ENCODE measurements at places on chromosomes 6 and 20.

DNA sequence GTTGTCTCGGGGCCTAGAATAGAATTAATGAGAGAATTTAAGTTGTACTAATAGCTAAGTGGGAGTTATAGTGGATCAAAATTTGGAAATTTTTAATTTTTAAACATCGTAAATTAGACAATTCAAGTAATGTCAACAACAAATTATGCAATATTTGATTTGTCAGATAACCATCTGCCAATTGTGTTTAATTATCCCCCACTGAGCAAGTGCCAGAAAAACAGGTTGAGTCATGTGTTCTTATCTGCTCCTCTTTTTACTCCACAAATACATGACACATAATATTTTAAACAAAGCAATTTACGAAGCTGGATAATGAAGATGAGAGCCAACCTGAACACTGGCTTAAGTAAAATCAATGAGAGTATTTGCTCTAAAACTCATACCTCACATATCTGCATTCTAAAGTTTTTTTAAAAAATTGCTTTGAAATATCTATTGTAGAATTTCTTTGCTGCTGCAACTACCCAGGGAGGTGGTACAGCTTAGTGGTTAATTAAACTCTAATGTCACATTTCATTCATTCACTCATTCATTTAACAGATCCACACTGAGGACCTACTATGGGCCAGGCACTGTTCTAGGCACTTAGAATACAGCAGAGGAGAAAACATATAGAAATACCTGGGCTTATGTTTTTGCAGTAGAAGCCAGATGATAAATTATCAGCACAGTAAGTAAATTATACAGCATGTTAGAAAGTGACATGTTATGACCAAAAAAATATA lies 57.1 kb upstream of the MAP7 start:
- peak overlapping the region; percentile 86 for H3K27ac ChIP-seq
- H3K4me1 ChIP-seq: peaks cover 13% of the 10 kb centered on the region
- peaks cover 4% of the 10 kb centered on the region for H3K36me3 ChIP-seq
- no peaks in the 10 kb centered on the region for H3K27me3 ChIP-seq
- DNase-seq: no peak

- peaks cover 2% of the 10 kb centered on the region for H3K36me3 ChIP-seq
- no peak for DNase-seq
- peak overlapping the region; percentile 36 for H3K4me3 ChIP-seq
- no peaks in the 10 kb centered on the region for H3K27me3 ChIP-seq
These were observed 108.7 kb downstream of the NCOA3 start for GRCh38 chr20:47610247-47610944.

- H3K4me3 ChIP-seq: no peak overlapping the region
- H3K4me1 ChIP-seq: peaks cover 34% of the 10 kb centered on the region
- H3K36me3 ChIP-seq: no peaks in the 10 kb centered on the region
- DNase-seq: no peak
- peak overlapping the region; percentile 93 for H3K27ac ChIP-seq
These were observed 239.2 kb upstream of the TAB2 start for GRCh38 chr6:149078211-149078782.

DNA sequence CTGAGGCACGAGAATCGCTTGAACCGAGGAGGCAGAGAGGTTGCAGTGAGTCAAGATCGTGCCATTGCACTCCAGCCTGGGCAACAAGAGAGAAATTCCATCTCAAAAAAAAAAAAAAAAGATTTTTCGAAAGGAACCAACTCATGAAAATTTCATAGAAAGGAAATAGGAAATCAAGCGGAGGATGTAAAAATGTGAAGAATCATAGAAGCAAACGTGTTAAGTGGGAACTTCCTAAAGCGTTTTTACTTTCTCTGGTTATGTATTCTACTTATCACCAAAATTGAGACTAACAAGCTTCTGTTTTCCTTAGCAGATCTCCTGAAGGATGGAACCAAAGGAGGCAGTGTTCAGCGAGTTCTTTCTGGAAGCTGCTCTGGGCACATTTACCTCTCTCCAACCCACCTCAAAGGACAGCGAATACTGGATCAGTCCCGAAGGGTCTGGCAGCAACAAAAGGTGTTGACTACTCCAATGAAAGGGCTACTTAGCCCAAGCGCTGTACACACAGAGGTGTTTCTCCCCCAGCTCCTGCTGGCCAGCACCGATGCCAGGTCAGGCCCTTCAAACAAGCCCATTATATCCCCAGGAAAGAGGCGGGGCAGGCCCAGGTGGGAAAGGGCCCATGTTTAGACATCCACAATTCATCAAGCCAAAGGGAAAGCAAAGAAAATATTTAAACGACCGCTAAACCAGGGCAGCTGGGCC lies 327.5 kb upstream of the JARID2 start:
- H3K4me3 ChIP-seq: no peak overlapping the region
- H3K27ac ChIP-seq: no peak overlapping the region
- DNase-seq: no peak
- H3K4me1 ChIP-seq: no peaks in the 10 kb centered on the region
- no peaks in the 10 kb centered on the region for H3K27me3 ChIP-seq
- no peaks in the 10 kb centered on the region for H3K36me3 ChIP-seq

DNA sequence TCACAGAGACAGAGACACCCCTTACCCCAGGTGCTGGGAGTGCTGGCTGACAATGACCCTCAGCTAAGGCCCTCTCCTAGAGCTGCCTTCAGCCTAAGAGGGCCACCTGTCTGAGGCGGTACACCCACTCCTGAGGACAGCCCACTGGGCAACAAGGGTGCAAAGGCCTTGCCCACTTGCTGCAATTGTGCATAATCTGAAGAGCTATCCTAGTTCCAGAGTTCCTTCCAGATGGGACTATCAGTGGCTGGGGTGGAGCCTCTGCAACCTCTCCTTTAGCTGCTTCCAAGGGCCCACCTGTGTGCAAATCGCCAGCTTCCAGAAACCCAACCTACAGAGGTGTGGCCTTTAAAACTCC lies 87.5 kb downstream of the PREX1 start:
- no peaks in the 10 kb centered on the region for H3K27me3 ChIP-seq
- H3K27ac ChIP-seq: peak overlapping the region; percentile 97
- no peak for DNase-seq
- peaks cover 51% of the 10 kb centered on the region for H3K4me1 ChIP-seq

- H3K4me1 ChIP-seq: peaks cover 26% of the 10 kb centered on the region
- peaks cover 2% of the 10 kb centered on the region for H3K36me3 ChIP-seq
- no peak overlapping the region for H3K27ac ChIP-seq
- peaks cover 40% of the 10 kb centered on the region for H3K27me3 ChIP-seq
- no peak for DNase-seq
- H3K4me3 ChIP-seq: peak overlapping the region; percentile 96
These were observed 1.9 kb downstream of the ID1 start for GRCh38 chr20:31606804-31607639.

DNA sequence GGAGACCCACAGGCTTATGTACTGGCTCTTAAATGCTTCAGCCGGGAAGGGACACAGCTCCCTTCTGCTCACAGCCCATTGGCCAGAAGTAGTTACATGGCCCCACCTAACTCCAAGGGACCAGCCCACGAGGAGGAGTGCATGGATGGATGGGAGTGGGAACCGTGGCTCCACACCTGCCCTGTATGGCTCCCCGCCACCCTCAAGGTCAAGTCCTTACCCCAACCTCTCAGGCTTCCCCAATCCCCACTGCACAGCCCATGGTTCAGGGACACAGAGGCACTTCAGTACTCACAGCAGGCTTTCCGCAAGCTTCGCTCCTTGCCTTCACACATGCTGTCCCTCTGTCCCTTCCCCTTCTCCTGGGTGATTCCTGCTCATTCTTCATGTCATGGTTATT lies 137.9 kb upstream of the KCNG1 start:
- no peak for DNase-seq
- no peak overlapping the region for H3K27ac ChIP-seq
- peaks cover 58% of the 10 kb centered on the region for H3K27me3 ChIP-seq
- no peak overlapping the region for H3K4me3 ChIP-seq
- H3K36me3 ChIP-seq: no peaks in the 10 kb centered on the region

GRCh38 chr20:32891926-32892660 lies 33.4 kb downstream of the EFCAB8 start:
- H3K27ac ChIP-seq: no peak overlapping the region
- peaks cover 2% of the 10 kb centered on the region for H3K4me1 ChIP-seq
- no peaks in the 10 kb centered on the region for H3K36me3 ChIP-seq
- H3K4me3 ChIP-seq: no peak overlapping the region
- H3K27me3 ChIP-seq: no peaks in the 10 kb centered on the region
- no peak for DNase-seq

DNA sequence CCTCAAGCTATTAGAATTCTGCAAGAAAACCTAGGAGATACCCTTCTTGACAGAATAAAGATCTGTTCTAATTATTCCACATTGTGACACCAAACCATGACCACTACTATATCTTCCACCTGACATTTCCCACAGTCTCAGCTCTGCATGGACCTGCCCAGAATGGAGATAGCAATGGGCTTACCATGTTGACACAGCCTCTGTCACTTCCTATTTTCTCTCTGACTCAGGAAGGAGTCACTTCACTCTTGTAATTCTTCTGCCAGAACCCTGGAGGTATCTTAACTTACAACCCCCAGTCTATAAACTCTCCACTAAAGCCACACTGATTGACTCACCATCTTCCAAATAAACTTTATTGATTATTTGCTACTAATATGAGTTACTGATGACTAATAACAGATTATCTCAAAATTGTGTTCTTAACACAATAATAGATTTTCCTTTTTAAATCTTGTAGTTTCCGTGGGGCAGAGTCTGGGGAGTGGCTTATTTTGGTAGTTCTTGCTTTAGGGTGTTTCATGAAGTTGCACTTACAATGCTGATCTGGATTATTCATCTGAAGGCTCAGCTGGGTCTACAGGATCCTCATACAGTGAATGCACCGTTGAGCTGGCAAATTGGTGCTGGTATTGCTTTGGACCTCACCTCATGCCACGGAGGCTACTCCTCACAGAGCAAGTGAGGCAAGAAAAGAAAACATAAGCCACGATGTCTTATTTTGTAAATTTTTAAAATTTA lies 869.9 kb downstream of the KIF16B start:
- no peaks in the 10 kb centered on the region for H3K27me3 ChIP-seq
- H3K27ac ChIP-seq: no peak overlapping the region
- H3K4me1 ChIP-seq: no peaks in the 10 kb centered on the region
- DNase-seq: no peak

DNA sequence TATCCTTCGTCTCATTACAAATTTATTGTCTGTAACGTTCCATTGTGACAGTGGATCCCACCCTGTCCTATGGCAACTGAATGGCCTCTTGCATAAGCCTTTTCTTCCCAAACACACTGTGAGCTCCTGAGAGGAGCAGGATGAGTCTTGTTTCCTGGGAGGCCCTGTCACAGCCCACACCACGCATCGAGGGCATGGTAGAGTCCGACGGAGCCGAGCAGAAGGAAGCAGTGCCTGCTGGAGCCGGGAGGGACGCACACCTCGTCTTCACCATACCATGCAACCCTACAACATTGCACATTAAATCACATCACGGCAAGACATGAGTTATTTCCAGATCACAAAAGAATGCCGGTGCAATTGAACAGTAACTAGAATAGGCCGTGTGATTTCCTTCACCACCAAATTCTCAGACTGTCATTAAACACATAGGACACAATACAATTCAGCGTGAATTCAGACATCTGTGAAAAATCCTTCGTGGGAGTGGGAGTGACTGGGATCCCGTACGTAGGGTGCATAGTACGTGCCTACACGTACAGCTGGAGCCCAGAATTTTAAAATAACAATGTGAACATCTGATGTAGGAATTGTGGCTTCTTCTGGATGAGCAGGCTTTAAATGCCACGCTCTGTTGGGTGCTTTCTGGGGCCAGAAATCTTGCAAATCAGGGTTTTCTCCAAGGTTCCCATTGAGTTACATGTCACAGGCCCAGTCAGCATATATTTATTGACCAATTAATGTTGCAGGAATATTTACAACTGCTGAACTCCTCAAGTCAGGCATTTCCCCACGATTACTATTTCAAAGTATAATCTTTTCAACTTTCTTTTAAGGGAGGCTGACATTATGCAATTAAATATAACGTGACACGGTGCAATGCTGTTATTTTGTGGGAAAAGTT lies 201.8 kb downstream of the TTLL2 start:
- H3K4me3 ChIP-seq: no peak overlapping the region
- DNase-seq: no peak
- peaks cover 76% of the 10 kb centered on the region for H3K27me3 ChIP-seq

DNA sequence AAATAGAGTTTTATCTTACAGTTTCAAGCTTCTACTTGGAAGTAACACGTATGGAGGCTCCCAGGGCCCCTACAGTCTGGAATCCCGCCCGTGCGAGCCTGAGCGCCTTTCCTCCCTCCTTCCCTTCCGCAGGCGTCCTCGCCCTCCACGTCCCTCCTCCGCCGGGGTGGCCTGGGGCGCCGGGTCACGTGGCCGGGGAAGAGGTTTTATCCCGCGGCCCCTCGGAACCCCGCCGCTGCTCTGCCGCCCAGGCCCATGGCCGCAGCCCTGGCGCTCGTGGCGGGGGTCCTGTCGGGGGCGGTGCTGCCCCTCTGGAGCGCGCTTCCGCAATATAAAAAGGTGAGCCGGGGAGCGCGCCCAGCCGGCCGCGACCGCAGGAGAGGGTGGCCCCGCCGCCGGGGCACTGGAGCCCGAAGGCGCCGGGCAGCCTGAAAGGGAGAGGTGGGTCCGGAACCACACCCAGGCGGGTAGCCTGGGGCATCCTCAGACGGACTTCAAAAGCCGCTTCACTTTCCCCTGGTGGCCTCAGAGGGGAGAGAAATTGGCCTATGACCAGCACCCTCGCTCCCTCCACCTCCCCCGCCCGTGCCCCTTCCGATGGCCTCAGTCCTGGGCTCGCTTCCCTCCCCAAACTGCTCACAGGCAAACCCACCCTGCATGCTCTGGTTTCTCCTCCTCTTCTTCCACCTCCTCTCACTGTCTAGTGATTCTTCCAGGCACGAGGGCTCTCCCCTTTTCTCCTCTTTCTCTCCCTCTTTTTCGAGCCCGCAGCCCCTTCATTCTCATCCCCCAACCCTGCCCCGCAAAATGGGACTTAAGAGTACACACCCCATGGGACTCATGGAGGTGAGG lies at the start of gene CLPSL2:
Gene CLPSL2, plus strand, starts transcription at position 235 of the 852 bp plus-strand sequence. Its CDS starts 21 bp downstream, at position 256.
- H3K4me3 ChIP-seq: peak within 1 kb of the TSS; percentile 87
- H3K36me3 ChIP-seq: peaks cover 7% of the 10 kb centered on the region
- DNase-seq: no peak
- peaks cover 39% of the 10 kb centered on the region for H3K27me3 ChIP-seq

DNA sequence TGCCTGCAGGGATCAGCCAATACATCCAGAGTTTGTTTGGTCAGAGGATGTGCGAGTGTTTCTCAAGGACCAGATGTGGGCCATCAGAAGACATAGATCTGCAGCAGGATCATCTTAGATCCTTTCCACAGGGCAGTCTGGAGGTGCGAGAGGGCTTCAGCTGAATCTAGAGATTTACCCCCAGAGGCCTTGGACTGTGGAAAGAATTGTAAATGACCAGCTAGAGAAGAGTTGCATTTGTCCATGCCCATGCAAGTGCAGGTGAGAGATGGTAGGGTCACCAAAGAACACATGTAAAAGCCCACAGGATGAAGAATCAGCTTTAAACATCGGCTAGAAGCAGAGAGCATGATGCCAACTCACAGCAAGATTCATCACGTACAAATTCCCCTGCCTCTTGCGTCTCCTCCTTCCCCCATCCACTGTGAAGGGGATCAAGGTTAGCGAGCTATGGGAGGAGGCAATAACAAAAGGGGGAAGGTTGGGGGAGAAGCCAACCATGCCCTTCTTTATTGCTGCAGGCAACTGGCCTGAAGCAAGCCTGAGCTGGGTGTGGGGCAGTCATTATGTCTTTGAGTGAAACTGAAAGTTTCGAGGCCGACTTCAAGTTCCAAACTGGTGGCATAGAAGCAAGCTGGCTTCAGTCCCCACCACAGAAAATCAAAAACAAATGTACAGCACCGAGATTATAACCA lies 83.5 kb downstream of the SCML4 start:
- H3K27ac ChIP-seq: peak overlapping the region; percentile 98
- H3K27me3 ChIP-seq: no peaks in the 10 kb centered on the region
- H3K4me1 ChIP-seq: peaks cover 63% of the 10 kb centered on the region
- peaks cover 13% of the 10 kb centered on the region for H3K36me3 ChIP-seq
- no peak for DNase-seq

Measured in T-helper 17 cell (primary cell).